ENCODE measurements at places on chromosomes 2 and 18.

DNA sequence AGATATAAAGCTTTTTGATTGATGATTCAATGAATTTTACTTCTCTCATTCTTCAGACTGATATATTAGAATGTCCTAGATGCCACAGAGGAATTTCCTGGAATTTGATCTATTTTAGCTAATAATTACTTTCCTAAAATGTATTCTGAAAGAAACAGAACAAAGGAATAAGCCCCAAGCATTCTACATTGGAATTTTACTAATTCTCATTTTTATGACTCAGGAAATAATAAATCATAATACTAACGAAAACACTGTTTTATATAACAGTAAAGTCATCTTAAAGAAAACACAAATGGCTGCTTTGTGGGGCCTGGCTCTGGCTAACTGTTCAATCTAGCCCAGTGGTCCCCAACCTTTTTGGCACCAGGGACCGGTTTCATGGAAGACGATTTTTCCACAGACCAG, 68.6 kb upstream of the LPIN2 start:
- no peak for DNase-seq

- no peak for DNase-seq
These were observed 9.2 kb upstream of the ERMN start for GRCh38 chr2:157334797-157335196.

- no peak for DNase-seq
These were observed 125.7 kb upstream of the LYPD6 start for GRCh38 chr2:149204686-149205085.

DNA sequence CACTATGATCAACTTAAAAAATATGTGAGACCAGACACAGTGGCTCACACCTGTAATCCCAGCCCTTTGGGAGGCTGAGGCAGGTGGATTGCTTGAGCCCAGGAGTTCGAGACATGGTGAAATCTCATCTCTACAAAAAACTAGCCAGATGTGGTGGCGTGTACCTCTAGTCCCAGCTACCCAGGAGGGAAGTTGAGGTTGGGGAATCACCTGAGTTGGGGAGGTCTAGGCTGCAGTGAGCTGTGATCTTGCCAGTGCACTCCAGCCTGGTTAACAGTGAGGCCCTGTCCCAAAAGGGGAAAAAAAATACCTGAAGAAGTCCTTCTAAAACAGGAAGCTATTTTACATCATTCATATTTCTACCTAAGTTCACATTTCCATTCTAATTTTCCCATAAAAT, 144.0 kb downstream of the EML6 start:
- DNase-seq = no peak

DNA sequence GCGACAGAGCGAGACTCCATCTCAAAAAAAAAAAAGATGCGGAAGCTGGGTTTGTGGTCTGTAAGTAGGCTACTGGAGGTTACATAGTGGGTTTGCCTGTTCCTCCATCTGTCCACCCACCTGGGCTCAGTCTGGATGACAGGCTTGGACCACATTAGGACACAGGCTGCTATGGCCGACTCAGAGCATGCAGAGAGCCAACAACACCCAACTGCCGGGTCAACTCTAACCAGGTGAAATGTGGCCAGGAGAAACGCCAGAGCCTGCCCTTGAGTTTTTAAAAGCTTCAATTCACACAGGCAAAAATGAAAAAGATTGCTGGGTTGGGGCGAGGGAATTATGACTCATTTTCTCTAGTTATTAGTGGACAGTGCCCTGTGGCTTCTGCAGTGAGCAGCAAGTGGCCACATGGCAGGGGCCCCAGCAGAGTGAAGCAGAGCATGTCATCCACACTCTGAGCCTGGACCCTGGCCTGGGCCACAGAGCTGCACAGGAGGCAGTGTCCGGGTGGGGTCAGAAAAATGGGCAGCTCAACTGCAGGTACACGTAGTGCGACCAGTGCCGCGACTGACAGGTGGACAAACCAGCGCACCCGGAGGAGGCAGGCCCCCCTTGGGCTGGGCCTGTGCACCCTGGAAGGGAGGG, 67.4 kb downstream of the BIN1 start:
- DNase-seq = no peak

DNA sequence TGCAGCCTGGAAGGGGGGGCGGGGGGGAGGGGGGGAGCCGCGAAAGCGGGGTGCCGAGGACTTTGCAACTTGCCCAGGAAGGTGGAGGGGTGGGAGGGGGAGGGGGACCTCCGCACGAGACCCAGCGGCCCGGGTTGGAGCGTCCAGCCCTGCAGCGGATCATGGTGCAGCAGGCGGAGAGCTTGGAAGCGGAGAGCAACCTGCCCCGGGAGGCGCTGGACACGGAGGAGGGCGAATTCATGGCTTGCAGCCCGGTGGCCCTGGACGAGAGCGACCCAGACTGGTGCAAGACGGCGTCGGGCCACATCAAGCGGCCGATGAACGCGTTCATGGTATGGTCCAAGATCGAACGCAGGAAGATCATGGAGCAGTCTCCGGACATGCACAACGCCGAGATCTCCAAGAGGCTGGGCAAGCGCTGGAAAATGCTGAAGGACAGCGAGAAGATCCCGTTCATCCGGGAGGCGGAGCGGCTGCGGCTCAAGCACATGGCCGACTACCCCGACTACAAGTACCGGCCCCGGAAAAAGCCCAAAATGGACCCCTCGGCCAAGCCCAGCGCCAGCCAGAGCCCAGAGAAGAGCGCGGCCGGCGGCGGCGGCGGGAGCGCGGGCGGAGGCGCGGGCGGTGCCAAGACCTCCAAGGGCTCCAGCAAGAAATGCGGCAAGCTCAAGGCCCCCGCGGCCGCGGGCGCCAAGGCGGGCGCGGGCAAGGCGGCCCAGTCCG, 540 bp downstream of the SOX11 start:
- no peak for DNase-seq

DNA sequence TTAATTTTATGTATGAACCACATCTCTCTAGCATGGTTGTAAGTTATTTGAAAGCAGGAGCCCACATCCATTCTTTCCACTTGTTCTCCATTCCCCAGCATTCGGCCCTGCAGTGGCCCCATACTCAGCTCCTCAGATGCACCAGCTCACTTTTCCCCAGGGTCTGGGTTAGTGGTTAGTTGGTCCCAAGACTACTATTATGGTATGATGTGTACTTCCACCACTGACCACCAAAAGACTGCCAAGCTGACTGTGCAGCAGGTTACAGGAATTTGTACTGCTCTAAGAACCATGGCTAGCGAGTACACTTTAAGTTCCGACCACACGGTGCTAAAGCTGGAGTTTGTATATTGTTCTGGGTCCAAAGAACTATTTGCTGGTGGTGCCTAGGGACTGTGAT, 413.6 kb upstream of the TCF4 start:
- no peak for DNase-seq

DNA sequence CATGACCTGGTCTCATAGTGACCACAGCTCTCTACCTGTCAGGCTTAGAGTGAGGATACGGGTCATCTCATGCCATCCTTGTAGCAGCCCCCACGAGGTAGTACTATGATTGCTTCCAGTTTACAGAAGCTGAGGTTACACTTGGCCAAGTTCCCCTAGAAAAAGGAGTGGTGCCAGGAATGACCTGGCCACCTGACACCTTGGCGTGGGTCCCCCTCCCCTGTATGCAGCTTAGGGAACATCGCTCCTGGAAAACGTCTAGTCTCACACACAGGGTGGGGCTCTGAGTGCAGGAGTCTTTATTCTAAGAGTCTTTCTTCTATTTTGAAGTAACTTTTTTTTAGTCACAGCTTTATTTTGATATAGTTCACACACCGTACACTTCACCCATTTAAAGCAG, 14.8 kb downstream of the NPPC start:
- no peak for DNase-seq

DNA sequence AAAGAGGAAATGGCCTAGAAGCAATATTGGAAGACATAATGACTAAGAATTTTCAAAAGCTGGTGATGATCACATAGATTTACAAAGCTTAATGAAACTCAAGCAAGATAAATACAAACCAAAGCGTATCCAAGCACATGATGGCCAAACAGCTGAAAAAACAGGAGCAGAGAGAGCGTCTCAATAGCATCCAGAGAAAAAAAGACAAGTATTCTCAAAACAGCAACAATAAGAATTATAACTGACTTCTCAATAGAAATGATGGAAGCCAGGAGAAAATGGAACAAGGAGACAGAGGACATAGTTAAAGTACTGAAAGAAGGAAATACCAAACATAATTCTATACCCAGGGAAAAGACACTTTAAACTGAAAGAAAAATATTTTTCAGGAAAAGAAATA, 437.2 kb upstream of the TNP1 start:
- no peak for DNase-seq

DNA sequence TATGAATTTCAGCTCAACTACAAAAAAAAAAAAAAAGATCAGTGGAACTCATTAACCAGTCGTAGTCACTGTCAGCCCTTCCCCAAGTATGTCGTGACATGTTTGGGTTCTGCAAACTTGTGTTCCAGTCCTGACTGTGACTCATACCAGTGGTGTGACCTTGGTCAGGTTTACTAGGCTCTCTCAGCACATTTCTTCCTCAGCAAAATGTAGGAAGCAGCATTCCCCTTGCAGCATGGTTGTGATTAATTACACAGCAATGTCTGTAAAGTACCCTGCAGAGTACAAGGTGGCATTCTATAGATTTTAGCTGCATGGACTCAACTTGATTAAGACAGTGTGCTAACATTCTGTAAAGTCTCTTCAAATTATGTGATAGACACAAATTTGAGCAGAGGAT, 156.9 kb downstream of the LAMA1 start:
- no peak for DNase-seq

DNA sequence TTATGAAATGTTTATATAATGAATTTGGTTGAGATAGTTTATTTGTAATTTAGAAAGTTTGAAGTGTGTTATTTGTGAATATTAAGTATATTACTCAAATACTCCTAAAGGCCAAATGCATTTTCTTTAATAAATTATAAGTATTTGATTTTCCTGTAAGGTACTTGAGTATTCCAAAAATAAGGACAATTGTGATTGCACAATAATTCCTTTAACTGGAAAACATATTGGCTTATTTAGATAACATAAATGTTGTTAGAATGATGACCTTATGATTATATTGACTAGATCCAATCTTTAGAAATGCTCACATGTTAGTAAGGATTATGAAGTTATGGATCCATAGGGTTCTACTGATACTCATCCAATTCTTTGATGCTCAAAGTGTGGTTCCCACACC, 125.1 kb upstream of the MAP3K20 start:
- DNase-seq = no peak

DNA sequence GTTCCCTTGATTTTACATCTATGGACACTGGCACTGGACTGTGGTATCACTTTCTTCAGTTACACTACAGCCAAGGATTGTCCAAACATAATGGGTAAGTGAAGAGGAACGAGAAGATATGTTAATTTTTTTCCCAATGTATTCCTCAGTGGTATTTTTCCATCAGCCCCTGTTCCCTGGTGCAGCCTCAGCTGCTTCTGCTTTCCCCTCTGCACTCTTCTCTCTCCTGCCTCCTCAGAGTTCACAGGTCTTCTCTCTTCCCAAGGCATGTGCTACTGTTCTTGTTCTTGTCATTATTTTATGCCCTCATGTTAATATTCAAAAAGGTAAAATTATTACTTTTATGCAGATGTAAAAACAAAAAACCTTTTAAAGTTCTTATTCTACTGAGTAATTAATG, 378.0 kb upstream of the NRXN1 start:
- no peak for DNase-seq

DNA sequence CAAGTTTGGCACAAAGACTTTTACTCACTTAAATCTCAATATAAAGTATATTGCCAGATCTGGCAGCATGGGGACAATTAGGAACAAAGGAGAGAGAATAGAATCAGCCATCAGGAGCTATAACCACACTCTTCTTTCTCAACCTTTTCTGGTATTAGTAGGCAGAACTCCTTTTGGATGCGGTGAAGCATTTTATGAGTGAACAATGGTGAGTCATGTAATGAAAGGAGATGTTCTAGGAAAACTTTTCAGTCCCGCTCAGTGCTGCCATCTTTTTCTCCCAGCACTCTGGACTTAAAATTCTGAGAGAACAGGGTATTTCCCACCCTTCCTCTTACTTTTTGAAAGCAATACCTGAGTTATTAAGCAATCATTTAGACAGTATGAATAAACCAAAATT, 32.2 kb downstream of the PLEKHA3 start:
- no peak for DNase-seq

- DNase-seq = no peak
These were observed 31.9 kb downstream of the CCBE1 start for GRCh38 chr18:59665057-59666006.

DNA sequence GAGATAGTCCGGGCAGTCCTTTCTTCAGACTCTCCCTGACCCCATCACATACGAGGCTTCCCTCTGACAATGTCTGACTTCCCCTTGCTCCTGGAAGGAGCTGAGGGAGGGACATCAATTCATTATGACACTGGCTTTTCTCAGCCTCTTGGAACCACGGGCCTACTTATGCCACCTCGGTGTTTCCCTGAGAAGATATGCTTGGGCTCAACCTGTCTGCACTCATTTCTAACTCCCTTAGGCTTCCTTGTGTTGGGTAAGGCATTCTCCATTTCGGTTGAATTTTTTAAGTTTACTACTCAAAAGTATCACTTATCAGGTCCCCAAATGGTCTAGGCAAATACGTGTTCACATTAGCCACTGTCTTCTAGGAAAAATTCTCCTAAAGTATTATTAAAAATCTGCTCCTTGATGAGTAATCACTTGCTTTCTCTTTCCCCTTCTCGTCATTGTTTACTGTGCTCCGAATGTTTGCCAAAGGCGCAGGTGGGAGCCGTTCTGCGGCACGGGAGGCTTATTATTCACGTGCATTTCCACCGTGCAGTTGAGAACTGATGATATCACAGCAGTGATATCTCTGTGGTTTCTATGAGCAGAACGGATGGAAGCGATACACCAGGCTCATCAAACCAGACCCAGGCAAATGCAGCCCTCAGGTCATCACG, 33.1 kb downstream of the ARL4C start:
- no peak for DNase-seq

DNA sequence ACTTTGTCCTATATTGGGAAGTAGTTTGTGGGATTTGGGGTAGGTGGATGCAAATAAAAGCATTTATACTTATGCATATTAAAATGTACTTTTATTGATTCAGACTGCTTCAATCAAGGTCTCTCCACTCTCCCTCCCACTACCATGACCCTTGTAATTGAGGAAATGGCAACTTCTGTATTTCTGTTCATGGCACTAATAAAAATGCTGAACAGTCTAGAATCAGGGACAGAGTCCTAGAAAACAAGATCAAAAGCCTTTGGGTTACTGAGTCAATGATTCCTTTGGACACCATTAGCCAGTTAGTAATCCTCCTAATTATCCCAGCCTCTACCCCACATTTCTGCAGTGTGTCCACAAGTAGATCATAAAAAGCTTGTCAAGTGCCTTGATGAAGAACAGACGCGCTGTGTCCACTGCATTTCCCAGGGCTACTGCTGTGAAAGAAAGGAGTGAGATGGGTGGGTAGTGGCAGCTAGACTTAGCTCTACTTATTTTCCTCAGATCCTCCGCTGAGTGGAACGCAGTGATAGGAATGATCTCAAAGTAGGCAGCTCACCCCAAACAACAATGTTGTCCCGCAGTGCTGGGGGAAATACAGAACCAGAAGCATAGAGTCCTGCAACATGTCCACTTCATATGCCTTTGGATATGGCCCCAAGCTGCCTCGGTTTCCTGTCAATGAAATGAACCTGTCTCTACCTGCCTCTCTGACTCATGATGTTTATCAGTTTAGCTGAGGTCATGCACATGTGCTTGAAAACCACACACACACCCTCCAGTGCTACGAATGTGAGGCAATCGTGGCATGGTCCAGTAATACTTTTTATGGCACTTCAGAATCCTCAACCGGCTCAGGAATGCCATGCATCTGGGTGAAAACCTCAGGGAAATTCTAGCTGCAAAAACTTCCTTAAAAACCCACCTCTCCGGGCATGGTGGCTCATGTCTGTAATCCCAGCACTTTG, 115.5 kb downstream of the COL6A3 start:
- no peak for DNase-seq

Data from frontal cortex (tissue), 4 donors.